ENCODE measurements at places on chromosomes 3 and 15.

DNA sequence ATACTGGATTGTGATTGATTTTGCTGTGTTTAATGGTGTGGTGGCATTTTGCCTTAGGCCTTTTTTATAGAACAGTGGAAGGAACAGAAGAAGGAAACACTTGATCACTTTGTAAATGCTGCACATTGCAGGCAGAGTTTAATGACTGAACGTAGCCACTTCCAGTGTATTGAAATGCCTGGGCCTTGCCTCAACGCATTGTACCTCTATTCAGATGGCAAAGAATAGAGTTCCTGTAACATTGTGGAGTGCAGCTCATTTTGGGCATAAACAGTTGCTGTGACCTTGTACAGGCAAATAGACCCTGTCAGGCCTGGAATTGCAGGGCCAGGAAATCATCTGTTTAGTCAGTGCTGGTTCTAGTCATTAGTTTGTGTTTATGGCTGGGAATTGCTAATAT lies 225.0 kb downstream of the EPHA3 start:
- H3K27ac ChIP-seq = no peak overlapping the region
- no peaks in the 10 kb centered on the region for H3K36me3 ChIP-seq
- H3K4me3 ChIP-seq = no peak overlapping the region
- H3K27me3 ChIP-seq = no peaks in the 10 kb centered on the region
- peak; percentile 3 for DNase-seq

GRCh38 chr15:90375071-90375470 lies 13.0 kb upstream of the IQGAP1 start:
- H3K36me3 ChIP-seq = no peaks in the 10 kb centered on the region
- no peak for DNase-seq
- no peak overlapping the region for H3K4me3 ChIP-seq
- no peaks in the 10 kb centered on the region for H3K27me3 ChIP-seq

DNA sequence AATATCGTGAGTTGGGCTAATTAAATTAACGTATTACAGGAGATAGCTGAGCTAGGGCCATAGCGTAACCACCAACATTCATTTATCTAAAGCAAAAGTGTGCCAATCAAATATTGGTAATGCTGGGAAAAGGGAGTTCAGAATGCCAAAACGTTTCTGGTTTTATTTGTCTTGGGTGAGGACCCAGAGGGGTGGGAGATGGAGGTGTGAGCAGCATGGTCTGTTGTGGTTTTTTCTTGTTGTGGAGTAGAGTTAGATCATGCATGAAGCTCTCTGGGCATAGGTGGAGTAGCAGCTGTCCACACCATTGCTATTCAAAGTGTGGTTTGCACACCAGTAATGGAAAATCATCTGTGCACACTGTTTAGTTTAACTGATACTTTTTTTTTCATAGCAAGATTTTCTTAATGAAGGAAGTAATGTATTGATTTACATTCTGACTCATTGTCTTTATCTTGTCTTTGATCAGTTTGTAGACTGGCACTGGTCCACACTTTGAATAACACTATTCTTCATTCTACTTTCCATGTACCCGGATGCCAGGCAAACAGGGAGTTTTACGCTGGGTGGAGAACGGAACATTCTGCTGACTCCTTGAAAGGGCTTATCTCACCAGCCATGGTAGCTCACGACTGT lies 50.8 kb upstream of the CRTC3 start:
- H3K27me3 ChIP-seq = no peaks in the 10 kb centered on the region
- no peak for DNase-seq
- no peak overlapping the region for H3K4me3 ChIP-seq
- no peaks in the 10 kb centered on the region for H3K4me1 ChIP-seq

- DNase-seq = peak; percentile 92
- H3K27me3 ChIP-seq = peaks cover 14% of the 10 kb centered on the region
Observed at GRCh38 chr15:96354731-96355567, 24.4 kb downstream of the NR2F2 start.

GRCh38 chr3:194736277-194736895 lies 50.7 kb downstream of the FAM43A start:
- no peak overlapping the region for H3K27ac ChIP-seq
- no peak for DNase-seq
- peaks cover 9% of the 10 kb centered on the region for H3K4me1 ChIP-seq
- no peak overlapping the region for H3K4me3 ChIP-seq
- H3K36me3 ChIP-seq = no peaks in the 10 kb centered on the region

DNA sequence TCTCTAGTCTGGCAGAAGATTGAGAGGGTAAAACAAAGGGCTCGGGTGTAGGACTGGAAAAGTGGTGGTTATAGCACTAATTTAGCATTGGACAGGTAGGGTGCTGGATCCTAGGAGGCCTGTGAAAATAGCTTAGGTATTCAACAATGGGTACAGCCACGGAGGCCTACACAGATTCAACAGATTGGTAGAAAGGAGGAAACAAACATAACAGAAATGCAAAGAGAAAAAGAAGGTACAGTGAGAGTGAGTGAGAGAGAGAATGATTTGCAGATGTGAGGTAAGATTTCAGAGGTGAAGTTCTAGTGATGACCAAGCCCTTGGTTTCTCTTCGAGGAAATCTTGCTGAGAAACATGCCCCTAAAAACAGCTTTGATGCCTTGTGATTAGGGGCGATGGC lies 37.9 kb downstream of the ADIPOQ start:
- no peaks in the 10 kb centered on the region for H3K27me3 ChIP-seq
- no peaks in the 10 kb centered on the region for H3K36me3 ChIP-seq

- no peaks in the 10 kb centered on the region for H3K27me3 ChIP-seq
- peaks cover 3% of the 10 kb centered on the region for H3K4me1 ChIP-seq
- H3K27ac ChIP-seq = no peak overlapping the region
- no peaks in the 10 kb centered on the region for H3K36me3 ChIP-seq
Observed at GRCh38 chr15:39075756-39076341, 505.0 kb upstream of the THBS1 start.

- H3K36me3 ChIP-seq = no peaks in the 10 kb centered on the region
- no peaks in the 10 kb centered on the region for H3K27me3 ChIP-seq
- H3K27ac ChIP-seq = no peak overlapping the region
- DNase-seq = no peak
- H3K4me3 ChIP-seq = no peak overlapping the region
Observed at GRCh38 chr3:149481056-149481455, 6.6 kb downstream of the TM4SF4 start.

DNA sequence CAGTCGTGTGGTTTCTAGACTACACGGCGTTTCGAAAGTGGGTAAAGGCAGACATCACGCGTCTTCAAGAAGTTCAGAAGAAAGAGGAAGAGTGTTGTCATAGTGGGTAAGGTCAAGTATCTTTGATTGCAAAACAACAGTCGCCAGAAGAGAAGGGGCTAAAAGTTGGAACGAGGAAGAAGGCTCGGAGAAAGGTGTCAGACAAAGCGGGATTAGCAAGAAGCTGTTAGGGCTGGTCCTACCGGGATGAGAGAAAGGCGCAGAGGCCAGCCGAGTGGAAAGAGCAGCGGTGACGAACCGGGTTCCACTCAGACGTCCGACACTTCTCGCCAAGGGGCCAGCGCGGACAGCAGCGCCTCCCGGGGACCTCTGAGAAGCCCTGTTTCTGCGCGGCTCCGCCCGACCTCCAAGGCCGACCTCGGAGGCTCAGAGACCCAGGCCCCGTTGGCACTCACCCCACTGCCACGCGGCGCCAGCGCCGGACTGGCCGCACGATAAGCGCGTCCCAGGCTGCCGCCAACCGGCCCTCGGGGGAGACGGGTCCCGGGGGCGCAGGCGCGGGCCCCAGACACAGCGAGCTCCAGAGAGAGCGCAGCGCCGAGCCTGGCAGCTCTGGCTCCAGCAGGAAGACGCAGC lies 436 bp downstream of the ADPGK start:
- H3K27ac ChIP-seq = no peak overlapping the region
- no peaks in the 10 kb centered on the region for H3K27me3 ChIP-seq
- H3K4me1 ChIP-seq = peaks cover 13% of the 10 kb centered on the region

GRCh38 chr3:123587401-123587800 lies 2.5 kb upstream of the HACD2 start:
- peaks cover 16% of the 10 kb centered on the region for H3K36me3 ChIP-seq
- no peak overlapping the region for H3K4me3 ChIP-seq
- no peak for DNase-seq
- no peaks in the 10 kb centered on the region for H3K27me3 ChIP-seq
- H3K4me1 ChIP-seq = peaks cover 2% of the 10 kb centered on the region

GRCh38 chr3:9226326-9226725 lies 23.1 kb downstream of the SRGAP3 start:
- DNase-seq = no peak
- H3K27me3 ChIP-seq = no peaks in the 10 kb centered on the region
- H3K4me3 ChIP-seq = peak overlapping the region; percentile 7
- no peaks in the 10 kb centered on the region for H3K4me1 ChIP-seq
- no peaks in the 10 kb centered on the region for H3K36me3 ChIP-seq
- H3K27ac ChIP-seq = no peak overlapping the region

DNA sequence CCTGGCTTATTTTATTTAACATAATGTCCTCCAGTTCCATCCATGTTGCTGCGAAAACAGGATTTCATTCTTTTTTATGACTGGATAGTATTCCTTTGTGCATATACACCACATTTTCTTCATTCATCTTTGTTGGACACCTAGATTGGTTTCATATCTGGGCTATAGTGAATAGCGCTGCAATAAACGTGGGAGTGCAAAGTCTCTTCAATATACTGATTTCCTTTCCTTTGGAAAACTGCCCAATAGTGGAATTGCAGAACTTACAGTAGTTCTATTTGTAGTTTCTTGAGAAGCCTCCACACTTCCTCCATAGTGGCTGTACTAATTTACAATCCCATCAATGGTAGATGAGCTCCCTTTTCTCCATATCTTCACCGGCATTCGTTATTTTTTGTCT lies 72.5 kb upstream of the KLHL25 start:
- H3K4me3 ChIP-seq = no peak overlapping the region
- peaks cover 3% of the 10 kb centered on the region for H3K4me1 ChIP-seq
- no peak overlapping the region for H3K27ac ChIP-seq
- H3K27me3 ChIP-seq = peaks cover 12% of the 10 kb centered on the region

GRCh38 chr3:140760324-140761075 lies 82.6 kb downstream of the TRIM42 start:
- H3K4me3 ChIP-seq = no peak overlapping the region
- H3K36me3 ChIP-seq = no peaks in the 10 kb centered on the region
- no peaks in the 10 kb centered on the region for H3K27me3 ChIP-seq
- no peak overlapping the region for H3K27ac ChIP-seq
- peaks cover 2% of the 10 kb centered on the region for H3K4me1 ChIP-seq

DNA sequence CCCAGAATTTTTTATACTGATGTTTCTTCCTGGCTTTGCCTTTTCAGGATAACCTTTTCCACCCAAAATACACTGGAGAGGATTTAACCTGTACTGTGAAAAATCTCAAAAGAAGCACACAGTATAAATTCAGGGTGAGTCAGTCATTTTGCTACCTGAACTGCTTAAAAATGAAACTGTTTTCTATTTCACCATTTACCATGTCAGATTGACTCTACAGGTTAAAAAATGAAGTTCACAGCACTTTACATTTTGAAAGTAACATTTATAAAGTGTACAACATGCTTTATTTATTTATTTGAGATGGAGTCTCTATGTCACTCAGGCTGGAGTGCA lies 115.2 kb downstream of the GHSR start:
- no peak for DNase-seq
- peaks cover 37% of the 10 kb centered on the region for H3K36me3 ChIP-seq
- H3K4me1 ChIP-seq = peaks cover 2% of the 10 kb centered on the region
- H3K4me3 ChIP-seq = no peak overlapping the region
- peak overlapping the region; percentile 25 for H3K27ac ChIP-seq

DNA sequence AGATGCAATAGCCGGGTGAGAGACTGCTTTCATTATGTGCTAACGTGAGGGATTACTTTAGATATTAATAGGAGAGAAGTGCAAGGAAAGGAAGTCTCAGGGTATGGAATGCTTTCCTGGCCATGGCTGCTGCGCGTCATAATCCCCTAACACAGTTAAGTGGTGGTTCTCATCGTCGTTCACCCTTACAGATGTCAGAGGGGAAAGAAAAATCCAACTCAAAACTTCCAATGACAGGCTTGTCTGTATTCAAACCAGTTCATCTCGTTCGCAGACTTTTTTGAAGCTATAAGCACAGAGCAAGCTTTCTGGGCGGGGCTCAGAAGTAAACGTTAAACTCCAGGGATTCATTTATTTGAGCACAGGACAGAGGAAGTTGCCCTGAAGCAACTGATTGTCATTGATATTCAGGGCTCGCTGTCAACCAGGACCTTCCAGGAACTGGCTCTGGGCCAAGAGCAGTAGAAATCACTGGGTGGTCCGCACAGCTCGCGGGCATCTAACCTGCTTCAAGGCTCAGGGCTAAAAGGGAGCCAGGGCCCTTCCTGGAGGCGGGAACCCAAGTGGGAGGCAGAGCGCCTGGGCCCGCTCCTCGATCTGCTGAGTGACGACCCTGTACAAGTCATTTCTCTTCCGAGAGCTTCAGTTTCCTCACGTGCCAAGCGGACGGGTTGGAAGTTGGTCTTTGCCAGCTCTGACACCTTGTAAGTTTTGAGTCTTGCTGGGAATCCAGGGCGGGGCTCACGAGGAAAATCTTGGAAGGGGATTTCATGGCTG lies 1.1 kb upstream of the LPP start:
- H3K36me3 ChIP-seq = peaks cover 4% of the 10 kb centered on the region
- peaks cover 11% of the 10 kb centered on the region for H3K4me1 ChIP-seq

DNA sequence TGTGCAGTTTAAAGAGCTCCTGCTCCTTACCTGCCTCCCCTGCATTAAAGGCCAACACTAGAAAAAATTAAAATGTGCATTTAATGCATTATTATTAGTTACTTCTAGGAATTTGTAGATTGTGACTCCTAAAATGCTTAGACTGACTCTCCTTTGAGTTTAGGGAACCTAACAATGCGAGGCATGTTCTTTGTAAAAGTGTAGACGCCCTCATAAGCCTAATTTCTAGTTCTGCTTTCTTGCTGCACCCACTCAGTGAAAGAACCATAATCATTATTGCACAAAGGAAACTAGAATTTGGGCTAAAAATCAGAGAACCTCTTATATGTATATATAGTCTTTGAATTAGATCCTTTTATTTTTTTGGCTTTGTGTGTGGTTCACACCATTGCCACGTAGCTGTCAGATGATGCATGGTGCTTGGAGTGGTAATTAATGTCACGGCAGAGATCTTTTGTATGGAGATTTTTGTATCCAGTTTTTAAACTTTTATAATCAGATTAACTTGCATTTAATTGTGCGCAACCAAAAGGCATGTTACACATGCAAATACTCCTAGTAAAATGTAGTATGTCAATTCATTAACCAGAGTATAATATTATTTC lies 710 bp downstream of the ABHD10 start:
- H3K36me3 ChIP-seq = no peaks in the 10 kb centered on the region
- H3K27ac ChIP-seq = no peak overlapping the region
- H3K4me1 ChIP-seq = peaks cover 6% of the 10 kb centered on the region
- H3K27me3 ChIP-seq = no peaks in the 10 kb centered on the region
- H3K4me3 ChIP-seq = peak overlapping the region; percentile 94
- no peak for DNase-seq

- no peak for DNase-seq
- no peak overlapping the region for H3K27ac ChIP-seq
- H3K36me3 ChIP-seq = peaks cover 44% of the 10 kb centered on the region
- H3K4me3 ChIP-seq = no peak overlapping the region
Observed at GRCh38 chr3:16186086-16186485, 11.6 kb downstream of the GALNT15 start.

GRCh38 chr15:55999658-56000057 lies 6.2 kb upstream of the NEDD4 start:
- no peak overlapping the region for H3K27ac ChIP-seq
- DNase-seq = no peak
- H3K4me3 ChIP-seq = no peak overlapping the region
- no peaks in the 10 kb centered on the region for H3K27me3 ChIP-seq

- H3K27ac ChIP-seq = no peak overlapping the region
- H3K4me3 ChIP-seq = peak overlapping the region; percentile 84
- no peaks in the 10 kb centered on the region for H3K27me3 ChIP-seq
- peaks cover 19% of the 10 kb centered on the region for H3K4me1 ChIP-seq
Observed at GRCh38 chr15:64824929-64825430, 467 bp downstream of the PIF1 start.
